ENCODE measurements at places on chromosomes 11 and 22.
A peak's percentile ranks its signal among the peaks of the same experiment; 100 is the strongest.

DNA sequence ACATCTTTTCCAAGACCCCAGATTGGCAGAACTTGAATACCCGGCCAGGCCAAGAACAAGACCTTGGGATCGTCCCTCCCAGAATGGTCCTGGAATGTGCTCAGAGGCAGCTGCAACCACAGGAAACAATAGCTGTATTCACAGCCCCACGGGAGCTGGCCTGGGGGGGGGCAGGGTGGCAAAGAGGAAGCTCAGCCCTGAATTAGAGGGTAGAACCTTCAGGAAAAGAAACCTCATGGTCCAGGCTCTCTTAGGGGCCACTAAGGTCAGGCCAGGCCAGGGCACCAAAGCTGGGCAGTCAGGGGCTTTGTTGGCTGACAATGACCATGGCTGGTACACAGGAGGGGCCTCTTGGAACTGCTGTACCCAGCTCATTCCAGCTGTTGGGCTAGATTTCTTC, 17.3 kb downstream of the RPL27A start:
- DNase-seq = peak; percentile 55

DNA sequence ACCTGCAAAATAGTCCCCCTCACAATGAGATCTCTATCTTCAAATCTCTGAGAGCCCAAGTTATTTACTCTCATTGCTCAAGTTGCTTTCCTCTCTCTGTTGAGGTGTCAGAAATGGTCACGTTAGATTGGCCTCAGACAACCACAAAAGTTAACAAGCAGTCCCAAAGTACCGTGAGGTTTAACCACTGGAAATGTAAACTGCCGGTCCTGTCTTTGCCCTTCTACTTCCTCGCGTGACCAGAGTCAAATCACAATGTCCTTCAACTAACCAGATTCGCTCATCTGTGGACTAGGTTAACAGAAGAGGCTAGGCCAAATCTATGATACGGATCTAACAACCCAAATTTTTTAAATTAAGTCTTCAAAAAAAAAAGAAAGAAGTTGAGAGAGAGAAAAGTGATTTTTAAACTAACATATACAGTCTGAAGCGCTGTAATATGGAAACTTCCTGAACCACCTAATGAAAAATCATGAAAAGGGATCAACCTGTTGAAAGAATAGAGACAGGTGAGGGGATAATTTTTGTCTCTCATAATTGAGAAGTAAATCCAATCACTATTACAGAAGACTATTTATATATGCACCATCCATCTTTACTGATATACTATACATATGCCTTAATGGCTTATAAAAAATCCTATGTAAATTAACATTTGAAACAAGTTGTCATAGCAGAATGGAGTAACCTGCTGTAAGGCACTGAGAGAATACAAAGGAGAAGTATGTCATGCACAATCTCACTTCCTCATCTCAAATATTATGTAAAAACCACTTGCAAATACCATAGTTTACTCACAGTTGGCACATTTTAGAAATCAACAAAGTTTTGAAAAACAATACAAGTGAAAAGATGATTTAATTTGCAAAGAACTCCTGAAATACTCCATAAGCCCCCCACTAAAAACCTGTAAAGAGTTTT, 3.3 kb upstream of the JAML start:
- DNase-seq = no peak

- DNase-seq = no peak
These were observed 52.9 kb downstream of the UVRAG start for GRCh38 chr11:75867778-75868374.

GRCh38 chr22:44701824-44702478, at the start of gene PRR5:
Gene PRR5, plus strand, starts transcription at chr22:44702204. Its CDS starts 271 bp downstream, at chr22:44702475.
- no peak for DNase-seq

DNA sequence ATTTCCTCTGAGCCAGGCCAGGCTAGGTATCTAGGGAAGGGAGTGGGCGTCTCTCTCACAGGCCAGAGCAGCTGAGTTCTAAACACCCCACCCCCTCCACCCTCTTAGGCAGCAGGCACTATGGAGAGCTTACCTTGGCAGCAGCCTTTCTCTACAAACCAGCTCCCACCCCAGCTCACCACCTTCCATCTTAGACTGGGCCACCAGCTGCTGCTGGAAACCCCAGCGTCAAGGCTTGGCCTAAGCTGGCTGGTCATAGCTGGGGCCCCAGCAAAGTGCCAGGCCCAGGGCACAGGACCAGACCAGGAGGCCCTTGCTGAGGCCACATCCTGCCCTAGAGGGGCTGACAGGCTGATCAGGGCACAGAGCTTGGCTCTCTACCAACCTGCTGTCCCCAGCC, 20.2 kb downstream of the SLC22A12 start:
- DNase-seq = no peak

DNA sequence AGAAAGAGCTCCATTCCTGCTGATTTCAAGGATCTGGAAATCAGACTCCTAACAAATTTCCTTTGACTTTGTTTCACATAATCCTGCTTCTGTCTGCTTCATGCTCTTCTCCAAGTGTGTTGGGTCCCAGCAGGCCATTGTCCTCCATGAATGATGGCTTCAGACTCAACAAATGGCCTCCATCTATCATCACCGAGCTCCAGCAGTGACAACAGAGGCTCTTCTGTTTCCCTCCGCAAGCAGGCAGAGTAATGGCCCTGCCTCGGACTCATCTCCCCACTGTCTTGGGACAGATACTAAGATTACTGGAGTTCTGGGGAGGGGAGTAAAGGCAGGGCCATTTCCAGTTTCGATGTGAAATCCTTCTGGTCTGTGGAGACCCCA, 127.3 kb downstream of the TENM4 start:
- no peak for DNase-seq

- DNase-seq = no peak
These were observed 7.3 kb downstream of the PDGFB start for GRCh38 chr22:39237318-39238100.

DNA sequence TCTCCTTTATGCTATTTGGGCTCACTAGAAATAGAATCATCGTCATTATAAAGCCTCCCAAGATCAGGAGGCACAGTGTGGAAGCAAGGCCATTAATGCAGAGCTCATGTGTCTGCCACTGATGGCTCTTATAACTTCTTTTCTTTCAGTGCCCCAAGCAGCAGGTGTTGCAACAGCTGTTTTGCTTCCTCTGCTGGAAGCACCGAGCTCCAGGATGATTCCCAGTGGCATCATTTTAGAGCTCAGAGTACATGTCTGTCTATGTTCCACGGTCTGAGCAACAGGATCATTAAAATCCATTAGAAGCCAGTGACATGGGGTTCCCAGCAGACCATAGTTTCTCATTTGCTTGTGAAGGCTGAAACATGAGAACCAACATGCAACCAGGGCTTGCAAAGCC, 803.0 kb upstream of the FAT3 start:
- DNase-seq = no peak

DNA sequence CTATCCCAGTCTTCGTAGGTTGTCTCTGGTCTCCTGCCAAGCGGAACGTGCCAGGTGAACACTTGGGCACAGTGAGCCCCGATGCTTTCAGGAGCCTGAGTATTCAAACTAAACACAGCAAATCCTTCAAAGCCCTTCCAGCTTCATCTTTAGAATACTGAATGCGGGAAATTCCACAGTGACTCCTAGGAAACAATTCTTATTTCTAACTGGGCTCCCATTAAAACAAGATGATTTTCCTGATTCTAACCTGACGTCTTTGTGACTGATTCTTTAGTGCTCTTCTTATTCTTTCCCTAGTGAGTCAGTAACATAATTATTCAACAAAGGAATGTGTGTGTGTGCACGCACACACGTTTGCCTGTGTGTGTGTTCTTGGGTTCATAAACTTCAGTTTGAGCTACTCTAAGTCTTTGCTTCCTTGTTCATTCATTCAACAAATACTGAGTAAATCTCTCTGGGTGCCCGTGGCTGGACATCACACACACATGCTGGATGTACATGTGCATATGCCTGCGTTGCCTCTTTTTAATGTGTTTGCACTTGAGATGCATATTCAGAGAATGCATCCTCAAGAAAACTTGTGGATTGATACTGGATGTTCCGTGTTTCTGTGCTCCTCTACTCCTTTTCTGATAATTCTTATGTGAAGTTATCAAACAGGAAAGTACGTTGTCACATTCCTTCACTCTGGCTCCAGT, 134.5 kb downstream of the WNT7B start:
- no peak for DNase-seq

- DNase-seq = no peak
These were observed 4.9 kb downstream of the LARGE2 start for GRCh38 chr11:45927332-45927683.
